ENCODE measurements at places on chromosomes 1 and 21.
A peak's percentile ranks its signal among the peaks of the same experiment; 100 is the strongest.

DNA sequence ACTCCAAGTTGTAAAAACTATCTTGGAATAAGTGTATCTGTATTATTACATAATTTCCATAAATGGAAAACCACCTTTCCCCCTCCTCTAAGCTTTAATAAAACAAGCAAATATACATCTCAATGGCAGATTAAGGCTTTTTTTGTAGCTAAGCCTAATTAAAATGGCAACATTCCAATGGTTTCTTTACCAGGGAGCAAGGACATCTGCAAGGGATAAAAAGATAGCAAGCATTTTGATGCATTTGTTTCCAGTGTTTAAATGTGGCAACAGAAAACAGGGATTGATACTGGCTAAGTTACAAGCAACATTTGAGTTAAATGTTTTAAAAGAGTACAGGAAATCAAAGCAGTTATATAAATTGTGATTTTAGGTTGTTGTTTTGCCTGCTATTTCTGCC, 1012.7 kb downstream of the ADGRL2 start:
- no peak for DNase-seq

- no peak for DNase-seq
Observed at GRCh38 chr1:168693872-168694238, 35.2 kb downstream of the DPT start.

DNA sequence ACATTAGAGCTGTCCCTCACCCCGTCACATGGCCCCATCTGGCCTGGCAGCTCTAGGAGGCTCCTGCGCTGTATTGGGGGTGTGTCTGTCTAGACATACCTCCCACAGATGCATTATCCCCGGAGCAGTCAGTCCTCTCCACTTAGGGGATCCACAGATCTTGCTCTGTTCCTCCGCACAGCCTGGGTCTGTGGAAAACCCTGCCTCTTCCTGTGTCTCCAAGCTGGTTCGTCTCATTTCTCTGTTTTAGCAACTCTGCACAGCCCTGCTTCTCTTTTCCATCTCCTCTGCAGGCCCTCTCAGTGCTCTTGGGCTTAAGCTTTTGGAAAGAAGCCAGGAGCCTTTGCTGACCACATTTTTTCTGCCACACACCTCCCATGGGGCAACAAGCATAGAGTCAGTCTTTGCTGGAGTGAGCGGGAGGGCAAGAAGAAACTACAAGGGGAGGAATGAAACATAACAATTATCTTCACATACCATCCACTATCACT, 241.5 kb downstream of the FOXD2 start:
- DNase-seq: no peak

DNA sequence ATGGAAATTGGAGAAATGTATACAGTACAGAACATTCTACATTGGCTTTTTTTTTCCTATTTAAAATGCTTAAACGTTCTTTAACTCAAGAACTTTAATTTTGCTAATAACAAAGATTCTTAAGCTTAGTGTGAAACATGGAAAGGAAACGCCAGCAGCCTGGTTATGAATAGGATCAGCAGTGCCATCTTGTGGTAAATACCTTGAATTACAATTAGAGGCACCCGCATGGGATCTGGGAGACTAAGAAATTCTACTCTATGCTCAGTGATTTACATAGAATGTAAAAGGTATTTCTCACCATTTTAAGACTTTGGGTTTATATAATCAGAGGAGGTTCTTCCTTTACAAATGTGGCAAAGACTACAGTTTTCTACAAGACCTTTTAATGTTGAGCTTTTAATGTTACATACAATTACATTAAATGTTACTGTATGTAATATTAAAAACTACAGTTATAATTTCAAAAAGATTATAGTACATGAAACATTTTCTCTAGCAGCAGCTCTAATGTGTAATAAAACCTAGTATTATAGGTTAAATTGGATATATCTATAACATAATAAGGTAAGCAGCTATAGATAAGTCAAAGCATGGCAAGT, 32.1 kb upstream of the APOBEC4 start:
- DNase-seq: peak; percentile 53

DNA sequence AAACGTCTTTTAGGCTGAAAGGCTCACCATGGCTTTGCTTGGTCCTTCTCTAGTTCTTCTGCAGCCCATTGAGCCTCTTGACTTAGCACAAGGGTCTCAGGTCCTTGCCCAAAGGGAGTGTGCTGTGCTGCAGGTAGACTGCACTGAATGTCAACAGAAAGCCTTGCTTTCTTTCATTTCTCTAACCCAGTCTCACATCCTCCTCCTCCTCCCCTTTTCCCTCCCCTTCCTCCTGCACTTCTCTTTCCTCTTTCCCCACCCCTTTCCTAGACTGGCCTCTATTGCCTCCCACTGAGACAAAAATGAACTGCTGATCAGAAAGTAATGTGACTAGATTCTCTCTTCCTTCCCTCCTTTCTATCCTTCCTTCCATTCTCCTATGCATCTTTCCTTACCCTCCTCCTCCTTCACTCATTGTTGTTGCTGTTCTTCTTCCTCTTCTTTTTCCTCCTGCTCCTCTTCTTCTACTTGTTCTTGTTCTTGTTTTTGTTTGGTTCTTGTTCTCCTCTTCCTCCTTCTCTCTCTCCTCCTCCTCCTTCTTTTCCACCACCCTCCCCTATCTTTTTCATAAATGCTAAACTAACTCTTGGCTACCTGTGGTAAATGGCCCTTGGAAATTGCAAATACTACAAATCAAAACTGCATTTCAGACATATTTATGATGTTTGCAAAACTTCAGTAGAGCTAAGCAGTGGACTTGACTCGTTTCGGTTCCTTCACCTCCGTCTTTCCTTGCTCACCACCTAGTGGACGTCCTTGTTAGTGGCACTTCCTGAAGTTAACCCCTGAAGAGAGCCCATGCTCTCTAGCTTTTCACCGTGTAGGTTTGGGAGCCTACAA, at the start of gene SELL:
Gene SELL (minus strand): TSS at position 152 of the 840 bp plus-strand sequence. CDS start 122 bp downstream, at position 30.
- DNase-seq: peak; percentile 78

- no peak for DNase-seq
Observed at GRCh38 chr1:14474856-14475255, 123.6 kb upstream of the KAZN start.

DNA sequence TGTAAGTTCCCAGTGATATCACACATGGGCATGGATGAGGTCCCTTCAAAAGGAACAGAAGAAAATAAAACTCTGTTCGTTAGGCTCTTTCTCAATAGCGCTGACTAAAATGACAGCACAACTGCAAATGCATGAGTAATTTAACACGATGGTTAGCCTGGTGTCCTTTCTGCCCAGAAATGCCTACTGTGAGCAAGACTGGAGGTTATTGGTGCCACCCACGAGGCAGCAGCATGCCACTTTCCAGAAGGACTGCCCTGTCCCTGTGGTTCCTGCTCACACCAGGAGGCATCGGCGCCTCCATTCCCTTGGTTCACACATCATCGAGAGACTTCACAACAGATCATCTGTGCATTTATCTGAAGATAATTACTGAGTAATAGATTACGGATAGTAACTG, 26.2 kb downstream of the VPS26C start:
- no peak for DNase-seq

- DNase-seq: no peak
Observed at GRCh38 chr1:93708734-93709481, 27.3 kb upstream of the BCAR3 start.

DNA sequence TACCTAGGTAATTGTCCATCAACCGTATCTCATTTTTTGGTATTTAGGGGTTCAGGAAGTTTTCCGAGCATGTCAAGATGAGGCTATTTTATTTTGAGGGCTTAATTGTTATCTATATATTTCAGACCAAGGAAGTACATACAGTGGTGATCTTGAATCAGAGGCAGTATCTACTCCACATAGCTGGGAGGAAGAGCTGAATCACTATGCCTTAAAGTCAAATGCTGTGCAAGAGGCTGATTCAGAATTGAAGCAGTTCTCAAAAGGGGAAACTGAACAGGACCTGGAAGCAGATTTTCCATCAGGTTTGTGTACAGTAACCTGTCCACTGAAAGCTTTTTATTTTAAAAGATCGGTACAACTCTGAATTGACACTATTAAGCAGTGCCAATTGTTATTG, 130.2 kb downstream of the ZMYM4 start:
- no peak for DNase-seq

- no peak for DNase-seq
Observed at GRCh38 chr1:201745023-201745422, 83.9 kb upstream of the IPO9 start.

GRCh38 chr1:33822396-33822795, 41.5 kb upstream of the HMGB4 start:
- DNase-seq: no peak

DNA sequence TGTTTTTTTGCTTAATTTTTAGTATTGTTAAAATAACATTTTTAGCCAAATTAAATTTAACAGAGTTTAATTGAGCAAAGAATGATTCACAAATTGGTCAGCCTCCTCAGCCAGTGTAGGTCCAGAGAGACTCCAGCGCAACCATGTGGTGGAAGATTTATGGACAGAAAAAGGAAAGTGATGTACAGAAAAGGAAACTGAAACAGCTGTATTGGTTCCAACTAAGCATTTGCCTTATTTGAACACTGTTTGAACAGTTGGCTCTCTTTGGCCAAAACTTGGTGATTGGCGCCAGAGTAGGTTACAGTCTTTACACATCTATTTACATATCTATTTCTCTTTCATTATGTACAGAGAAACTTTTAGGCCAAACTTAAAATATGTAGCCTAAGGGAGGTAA, 19.4 kb downstream of the RPS6KC1 start:
- DNase-seq: peak; percentile 59

DNA sequence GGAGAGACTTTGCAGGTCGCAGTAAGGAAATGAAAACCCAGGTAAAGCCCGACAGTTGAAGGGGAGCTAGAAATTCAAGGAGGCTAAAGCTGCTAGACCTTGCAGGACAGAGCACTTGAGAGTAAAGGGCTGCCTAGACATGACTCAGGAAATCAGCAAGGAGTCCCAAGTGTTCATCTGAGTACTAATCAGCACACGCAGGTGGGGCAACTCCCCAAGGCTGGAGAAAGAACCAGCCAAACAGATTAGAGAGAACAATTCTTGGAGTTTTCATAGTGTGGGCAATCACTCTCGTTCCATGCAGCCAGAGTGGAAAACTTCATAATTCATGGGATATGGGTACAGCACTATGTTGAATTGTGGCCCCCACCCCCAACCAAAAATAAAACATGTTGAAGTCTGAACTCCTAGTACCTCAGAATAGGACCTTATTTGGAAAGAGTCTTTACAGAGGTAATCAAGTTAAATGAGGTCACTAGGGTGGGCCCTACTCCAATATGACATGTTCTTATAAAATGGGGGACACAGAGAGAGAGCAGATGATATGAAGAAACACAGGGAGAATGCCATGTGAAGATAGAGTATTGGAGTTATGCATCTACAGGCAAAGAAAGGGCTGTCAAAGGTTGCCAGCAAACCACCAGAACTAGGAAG, 28.0 kb downstream of the SYDE2 start:
- DNase-seq: no peak

GRCh38 chr1:111541721-111542120, 38.3 kb upstream of the ADORA3 start:
- no peak for DNase-seq

DNA sequence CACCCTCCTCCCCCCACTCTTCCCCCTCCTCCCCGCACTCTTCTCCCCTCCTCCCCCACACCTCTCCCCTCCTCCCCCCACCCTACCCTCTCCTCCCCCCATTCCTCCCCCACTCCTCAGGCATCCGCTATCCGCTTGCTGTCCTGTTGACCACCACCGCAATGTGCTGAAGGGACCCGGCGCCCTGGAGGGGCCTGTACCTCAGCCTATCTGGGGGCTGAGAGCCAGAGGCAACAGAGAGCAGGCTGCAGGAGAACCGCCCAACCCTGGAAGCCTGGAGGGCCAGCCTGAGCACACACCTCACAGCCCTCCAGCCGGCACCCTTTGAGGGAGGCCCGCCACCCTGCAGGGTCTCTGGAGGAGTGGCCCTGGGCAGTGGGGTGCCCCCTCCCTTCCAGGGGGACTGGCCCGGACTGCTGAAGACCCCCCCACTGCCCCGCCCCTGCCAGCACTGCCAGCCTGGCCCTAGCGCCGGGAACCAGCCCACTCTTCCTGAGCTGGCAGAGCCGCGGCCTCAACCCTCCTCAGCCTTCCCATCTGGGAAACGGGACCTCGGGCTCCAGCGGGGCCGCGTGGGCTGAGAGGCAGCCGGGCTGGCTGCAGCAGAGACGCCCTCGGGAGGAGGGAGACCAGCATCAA, 1.2 kb downstream of the C1QTNF12 start:
- DNase-seq: no peak

DNA sequence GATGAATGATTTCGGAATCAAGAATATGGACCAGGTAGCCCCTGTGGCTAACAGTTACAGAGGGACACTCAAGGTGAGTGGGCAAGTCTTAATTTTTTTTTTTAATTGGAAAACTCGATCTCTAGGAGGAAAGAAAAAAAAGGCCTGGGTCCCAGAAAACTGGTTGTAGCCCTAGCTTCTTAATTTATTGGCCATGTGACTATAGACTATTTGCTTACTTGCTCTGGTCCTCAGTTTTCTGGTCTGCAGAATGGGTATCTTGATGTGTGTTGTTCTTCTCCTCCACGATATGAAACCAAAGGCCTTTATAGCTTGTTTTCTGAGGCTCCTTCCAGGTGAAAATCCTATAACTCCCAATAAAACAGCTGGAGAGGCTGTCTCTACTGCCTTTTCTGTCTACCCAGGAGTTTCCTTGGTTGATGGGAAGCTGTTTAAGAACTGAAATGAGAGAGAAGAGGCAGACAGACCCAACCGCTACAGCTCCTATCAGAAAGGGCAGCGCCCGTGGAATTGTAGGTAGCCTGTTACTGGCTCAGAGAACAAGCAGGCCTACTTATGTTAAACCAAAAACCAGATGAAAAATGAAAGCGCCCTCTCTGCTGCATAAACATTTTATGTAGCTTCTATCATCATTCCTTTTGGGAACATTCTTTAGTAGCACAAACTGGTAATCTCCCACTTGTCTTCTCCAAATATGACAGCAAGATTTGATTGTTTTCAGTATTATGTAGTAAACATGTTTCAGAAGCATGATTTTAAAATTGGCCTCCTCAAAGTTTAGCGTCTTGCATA, 4.5 kb downstream of the ETS2 start:
- DNase-seq: no peak

GRCh38 chr21:46498335-46499050, 39.8 kb downstream of the DIP2A start:
- no peak for DNase-seq

DNA sequence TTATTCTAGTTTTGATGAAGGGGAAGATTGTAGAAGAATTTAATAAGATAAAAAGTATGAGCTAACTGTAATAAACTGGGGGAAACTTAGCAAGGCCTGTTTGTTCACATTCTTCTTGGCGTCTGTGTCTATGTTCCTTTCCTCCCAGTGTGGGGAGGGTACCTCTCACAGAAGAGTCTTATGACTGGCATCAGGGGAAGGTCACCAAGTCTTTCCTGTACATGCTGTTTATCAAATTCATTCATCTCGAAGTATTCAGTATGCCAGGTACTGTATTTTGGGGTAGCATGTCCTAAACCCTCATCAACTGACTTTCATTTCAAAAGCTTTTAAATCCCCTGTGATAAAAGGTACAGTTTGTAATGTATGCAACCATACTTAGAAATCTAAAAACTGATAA, 78.4 kb downstream of the HS2ST1 start:
- no peak for DNase-seq

- no peak for DNase-seq
Observed at GRCh38 chr1:58469016-58469415, 77.5 kb downstream of the OMA1 start.

All from AML-193 (cell line).